GM23248 (cell line): ENCODE measurements at places on chromosomes 11 and 22. TPM values are rescaled to one million over a fixed set of nuclear protein-coding genes. Genes with fewer than 3 reads are reported as not detected.

APOBEC3F gene
- total RNA-seq = 0.51 and 10.1 TPM in 2 replicates

CRYBB1 gene
- total RNA-seq = not detected in 2 replicates

CRYAB gene
- 91.0 and 104 TPM in 2 replicates for total RNA-seq

MCHR1 gene
- total RNA-seq = 0.65 TPM in 1 of 2 replicates, not detected in the other

SHANK3 gene
- total RNA-seq = 0.51 and 0.97 TPM in 2 replicates

MMP11 gene
- 2.9 and 18.2 TPM in 2 replicates for total RNA-seq

KDM4E gene
- total RNA-seq = not detected in 2 replicates

USP2 gene
- total RNA-seq = not detected in 2 replicates

APLNR gene
- total RNA-seq = not detected in 2 replicates

DNA sequence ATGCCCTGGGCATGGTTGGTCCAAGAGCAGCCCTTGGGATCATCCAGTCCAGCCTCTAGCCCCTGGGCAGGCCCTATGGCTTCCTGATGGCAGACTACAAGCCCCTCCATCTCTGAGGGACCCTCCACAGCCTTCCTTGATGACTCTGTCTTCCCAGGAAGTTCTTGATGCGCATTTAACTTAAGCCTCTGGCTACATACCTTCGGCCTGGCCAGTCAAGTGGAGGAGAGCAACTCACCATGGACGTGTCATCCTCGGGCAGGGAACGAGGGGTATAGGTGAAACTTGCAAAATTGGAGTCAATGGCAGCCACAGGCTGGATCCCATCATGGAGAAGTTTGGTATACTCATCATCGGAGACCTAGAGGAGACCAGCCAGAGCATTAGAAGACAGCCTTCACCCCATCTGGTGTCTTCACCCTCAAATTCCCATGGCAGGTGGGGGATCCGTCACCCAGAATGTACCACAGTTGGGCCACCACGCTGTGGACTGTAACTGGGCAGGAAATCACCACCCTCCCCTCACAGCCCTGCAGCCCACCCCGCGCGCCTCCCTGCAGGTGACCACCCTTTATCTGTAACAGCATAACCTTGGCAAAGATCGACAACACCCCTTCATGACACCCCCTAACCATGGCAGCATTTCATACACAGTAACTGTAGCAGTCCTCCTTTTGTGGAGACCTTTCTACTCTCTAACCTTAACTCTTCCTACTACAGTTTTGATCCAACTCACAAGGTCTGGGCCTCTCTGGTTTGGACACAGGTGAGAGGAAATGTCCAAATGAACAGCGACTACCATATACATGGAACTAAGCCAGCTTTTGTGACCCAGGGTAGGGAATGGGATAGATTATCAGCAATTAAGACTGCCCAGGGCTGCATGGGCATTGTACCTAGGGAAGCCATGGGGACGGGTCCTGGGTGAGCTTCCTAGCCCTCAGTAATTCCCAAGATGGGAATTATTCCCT lies 91.7 kb downstream of the PDE2A start:
- DNase-seq = no peak
- no peak overlapping the region for H3K27ac ChIP-seq
- H3K36me3 ChIP-seq = no peaks in the 10 kb centered on the region
- H3K4me3 ChIP-seq = no peak overlapping the region
- H3K4me1 ChIP-seq = no peaks in the 10 kb centered on the region
- peaks cover 26% of the 10 kb centered on the region for H3K27me3 ChIP-seq

GRCh38 chr11:131893103-131893890 lies 522.9 kb downstream of the NTM start:
- H3K27me3 ChIP-seq = no peaks in the 10 kb centered on the region
- H3K27ac ChIP-seq = no peak overlapping the region
- H3K4me3 ChIP-seq = no peak overlapping the region

- H3K4me3 ChIP-seq = peak overlapping the region; percentile 82
- peaks cover 27% of the 10 kb centered on the region for H3K27me3 ChIP-seq
- peak; percentile 58 for DNase-seq
- H3K4me1 ChIP-seq = 0 out of 2 replicates have a peak, but pooled peaks cover 9% of the 10 kb centered on the region
- H3K36me3 ChIP-seq = no peaks in the 10 kb centered on the region
These were observed 1.6 kb upstream of the E2F8 start for GRCh38 chr11:19242179-19242932.

GRCh38 chr22:30282616-30283046 lies 6.7 kb downstream of the CASTOR1 start:
- no peak overlapping the region for H3K27ac ChIP-seq
- H3K4me1 ChIP-seq = peaks cover 28% of the 10 kb centered on the region
- DNase-seq = no peak

GRCh38 chr11:108672113-108672512 lies 7.2 kb downstream of the DDX10 start:
- H3K27me3 ChIP-seq = no peaks in the 10 kb centered on the region
- 0 out of 2 replicates have a peak, but pooled peaks cover 10% of the 10 kb centered on the region for H3K36me3 ChIP-seq
- DNase-seq = peak; percentile 51
- peak overlapping the region; percentile 15; the same call in 1 of the 2 replicates for H3K4me3 ChIP-seq

GRCh38 chr11:60371386-60371785 lies 6.9 kb upstream of the MS4A7 start:
- no peaks in the 10 kb centered on the region for H3K4me1 ChIP-seq
- H3K36me3 ChIP-seq = no peaks in the 10 kb centered on the region
- no peak overlapping the region for H3K4me3 ChIP-seq
- H3K27me3 ChIP-seq = no peaks in the 10 kb centered on the region
- H3K27ac ChIP-seq = no peak overlapping the region
- no peak for DNase-seq

DNA sequence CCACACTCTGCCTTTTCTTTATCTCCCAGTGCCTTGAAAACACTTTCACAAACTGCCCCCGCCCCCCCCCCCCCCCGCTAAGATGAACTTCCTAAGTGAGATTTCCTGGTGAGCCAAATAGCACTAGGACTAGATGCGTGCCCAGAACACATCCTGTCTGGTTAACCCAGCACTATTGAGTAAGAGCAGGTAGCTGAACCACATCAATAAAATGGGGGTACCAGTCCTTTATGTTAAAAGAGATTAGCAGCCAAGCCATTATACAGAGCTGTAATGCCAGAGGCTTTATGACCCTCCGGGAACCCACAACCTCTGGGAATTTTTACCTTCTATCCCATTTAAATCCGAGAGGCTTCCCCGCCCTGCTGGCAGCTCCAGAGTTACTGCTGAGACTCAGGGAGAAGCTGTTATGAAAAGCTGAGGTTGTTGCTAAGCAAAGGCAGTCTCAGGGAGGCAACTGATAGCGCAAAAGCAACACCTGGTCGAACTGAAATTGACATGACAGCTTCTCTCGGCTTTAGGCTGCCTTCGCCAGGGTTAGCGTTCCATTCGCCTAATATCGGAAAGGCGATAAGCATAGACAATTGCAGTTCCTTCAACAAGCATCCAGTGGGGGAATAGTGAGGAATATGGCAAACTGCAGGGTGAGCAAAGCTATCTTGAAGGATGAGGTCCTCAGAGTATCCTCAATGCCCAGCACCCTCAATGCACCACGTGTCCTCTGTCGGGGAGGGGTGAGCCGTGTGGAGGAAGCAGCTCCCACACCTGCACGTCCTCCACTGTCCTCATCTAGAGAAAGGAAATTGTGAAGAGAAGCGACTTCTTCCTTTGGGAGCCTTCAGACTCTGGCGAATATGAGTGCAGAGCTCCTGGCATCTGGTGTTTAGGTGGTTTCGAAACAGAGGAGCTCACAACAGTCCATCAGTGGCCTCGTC lies 977.0 kb downstream of the NTM start:
- no peak for DNase-seq
- peaks cover 32% of the 10 kb centered on the region for H3K27me3 ChIP-seq
- H3K4me3 ChIP-seq = no peak overlapping the region
- no peak overlapping the region for H3K27ac ChIP-seq
- H3K4me1 ChIP-seq = no peaks in the 10 kb centered on the region

- no peak for DNase-seq
- H3K4me3 ChIP-seq = no peak overlapping the region
These were observed 132.7 kb upstream of the DDI1 start for GRCh38 chr11:103903621-103904323.

DNA sequence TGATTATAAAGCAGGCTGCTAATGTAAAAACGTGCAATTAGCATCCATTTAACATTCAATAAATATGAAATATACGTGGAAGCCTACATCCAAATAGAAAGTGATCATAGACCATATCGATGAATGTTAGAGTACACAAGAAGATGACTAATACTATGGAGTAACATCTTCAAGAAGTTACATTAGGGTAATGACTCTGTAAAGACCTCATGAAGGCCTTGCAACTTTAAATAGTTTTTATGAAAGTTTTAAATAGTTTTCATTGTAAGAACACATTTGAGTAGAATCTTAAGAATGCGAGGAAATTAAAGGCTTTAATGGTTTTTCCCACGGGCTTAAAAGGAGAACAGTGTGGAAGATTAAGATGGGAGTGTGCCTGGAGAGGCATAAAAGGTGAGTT lies 1.4 kb downstream of the TRIM34 start:
- DNase-seq = peak; percentile 68
- no peaks in the 10 kb centered on the region for H3K36me3 ChIP-seq
- no peak overlapping the region for H3K4me3 ChIP-seq
- H3K27ac ChIP-seq = peak overlapping the region; percentile 62
- no peaks in the 10 kb centered on the region for H3K27me3 ChIP-seq

GRCh38 chr22:50150161-50151129 lies 20.1 kb upstream of the PANX2 start:
- no peak overlapping the region for H3K27ac ChIP-seq
- no peaks in the 10 kb centered on the region for H3K36me3 ChIP-seq
- no peak overlapping the region for H3K4me3 ChIP-seq
- no peaks in the 10 kb centered on the region for H3K27me3 ChIP-seq

DNA sequence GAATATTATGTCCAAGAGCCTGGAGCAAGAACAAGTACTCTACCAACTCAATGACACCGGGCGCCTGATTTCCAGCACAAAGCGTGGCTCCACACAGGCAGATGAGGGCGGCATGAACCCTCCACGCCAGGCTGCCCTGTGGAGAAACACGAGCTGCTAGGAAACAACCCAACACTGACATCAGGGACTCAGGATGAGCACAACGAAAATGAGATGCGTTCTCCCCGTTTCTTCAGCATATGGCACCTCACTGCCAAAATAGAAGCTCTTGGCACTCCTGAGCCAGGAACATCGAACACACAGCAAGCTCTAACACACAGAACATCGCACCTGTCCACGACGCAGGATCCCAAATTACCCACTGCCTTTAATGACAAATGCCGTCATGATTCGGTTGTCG lies 68.3 kb downstream of the NCAPD3 start:
- H3K27me3 ChIP-seq = no peaks in the 10 kb centered on the region
- H3K4me1 ChIP-seq = no peaks in the 10 kb centered on the region
- no peak overlapping the region for H3K4me3 ChIP-seq

- H3K27ac ChIP-seq = no peak overlapping the region
- H3K36me3 ChIP-seq = no peaks in the 10 kb centered on the region
- H3K4me1 ChIP-seq = peaks cover 18% of the 10 kb centered on the region
- no peak overlapping the region for H3K4me3 ChIP-seq
- no peak for DNase-seq
- no peaks in the 10 kb centered on the region for H3K27me3 ChIP-seq
These were observed 545.8 kb upstream of the CCDC90B start for GRCh38 chr11:83831929-83832328.

DNA sequence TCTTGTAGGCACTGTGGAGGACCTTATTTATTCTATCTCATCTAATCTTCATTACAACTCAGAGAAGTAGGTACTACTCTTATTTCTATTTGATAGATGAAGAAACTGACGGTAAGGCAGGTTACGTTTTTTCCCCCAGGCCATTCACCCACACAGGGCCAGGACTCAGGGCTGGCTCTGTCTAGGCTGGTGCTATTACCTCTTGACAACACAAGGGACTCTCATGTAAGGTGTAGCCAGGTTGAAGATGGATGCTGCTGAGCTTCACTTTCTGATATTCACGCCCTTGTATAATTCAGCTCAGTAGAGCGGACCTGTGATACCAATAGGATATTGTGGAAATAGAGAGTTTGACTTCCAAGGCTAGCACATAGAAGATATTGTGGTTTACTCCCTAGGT lies 413.1 kb upstream of the NARS2 start:
- no peak for DNase-seq
- no peaks in the 10 kb centered on the region for H3K27me3 ChIP-seq
- H3K4me1 ChIP-seq = no peaks in the 10 kb centered on the region

DNA sequence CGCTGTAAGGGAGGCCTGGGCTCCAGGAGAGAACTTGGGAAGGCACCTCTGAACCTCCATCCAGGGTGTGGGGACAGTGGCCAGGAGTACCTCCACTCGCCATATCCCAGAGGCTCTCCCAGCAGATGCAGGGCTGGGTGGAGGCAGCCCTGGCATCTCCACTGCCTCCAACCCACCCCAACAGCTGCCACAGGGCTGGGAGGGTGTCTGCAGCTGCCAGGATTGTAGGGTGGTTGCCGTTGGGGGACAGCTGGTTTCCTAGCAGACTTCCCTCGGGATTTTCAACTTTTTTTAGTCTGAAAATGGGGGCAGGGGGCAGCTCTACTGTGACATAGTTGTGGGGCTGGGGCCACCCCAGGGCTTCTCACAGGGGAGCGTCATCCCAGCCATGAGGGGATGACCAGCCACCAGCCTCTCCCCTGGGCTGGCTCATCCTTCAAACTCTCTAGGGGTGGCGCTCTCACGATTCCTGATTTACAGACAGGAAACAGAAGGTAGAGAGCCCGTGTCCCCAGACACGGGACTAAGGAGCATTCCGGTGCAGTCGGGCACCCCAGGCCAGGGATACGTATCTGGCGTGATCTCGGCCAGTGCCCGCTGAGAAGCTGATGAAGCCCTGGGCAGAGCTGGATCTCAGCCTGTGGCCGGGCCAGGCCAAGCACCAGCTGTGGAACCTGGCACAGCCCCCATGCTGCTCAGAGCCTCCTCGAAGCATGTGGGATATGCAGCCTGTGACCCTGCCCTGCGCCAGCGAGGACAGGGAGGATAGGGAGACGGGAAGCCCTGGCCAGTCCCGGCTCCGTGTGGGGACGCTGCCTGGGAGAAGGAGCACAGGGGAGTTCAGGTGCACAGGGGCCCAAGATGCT lies 9.9 kb downstream of the PRR5 start:
- peaks cover 10% of the 10 kb centered on the region for H3K4me1 ChIP-seq
- no peaks in the 10 kb centered on the region for H3K36me3 ChIP-seq
- DNase-seq = peak; percentile 43
- H3K27me3 ChIP-seq = no peaks in the 10 kb centered on the region
- H3K27ac ChIP-seq = no peak overlapping the region

DNA sequence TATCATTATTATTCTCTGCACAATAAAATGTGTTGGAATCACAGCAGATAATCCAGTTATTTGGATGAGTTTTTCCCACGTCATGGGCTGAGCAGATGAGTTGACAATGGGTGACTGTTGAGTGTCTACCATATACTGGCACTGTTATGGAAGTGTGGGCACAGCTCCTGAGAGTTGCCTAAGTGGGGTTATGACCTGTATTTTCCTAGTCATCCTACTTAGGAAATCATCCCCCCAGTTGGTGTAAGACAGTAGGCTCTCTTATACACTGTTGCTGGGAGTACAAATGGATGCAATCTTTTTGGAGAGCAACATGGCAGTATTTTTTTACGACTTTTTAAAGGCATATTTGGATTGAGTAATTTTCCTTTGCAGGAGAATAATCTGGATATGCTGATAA lies 66.4 kb downstream of the TRAF6 start:
- H3K36me3 ChIP-seq = no peaks in the 10 kb centered on the region; the same call in none of the 2 replicates
- H3K27ac ChIP-seq = no peak overlapping the region
- H3K27me3 ChIP-seq = no peaks in the 10 kb centered on the region
- no peak for DNase-seq
- H3K4me1 ChIP-seq = no peaks in the 10 kb centered on the region

- H3K4me3 ChIP-seq = no peak overlapping the region
- H3K4me1 ChIP-seq = peaks cover 12% of the 10 kb centered on the region
- no peaks in the 10 kb centered on the region for H3K27me3 ChIP-seq
- H3K36me3 ChIP-seq = no peaks in the 10 kb centered on the region
- no peak overlapping the region for H3K27ac ChIP-seq
- no peak for DNase-seq
These were observed 24.6 kb upstream of the GRAMD4 start for GRCh38 chr22:46595545-46595944.
